ENCODE measurements at places on chromosomes 2 and 18.

DNA sequence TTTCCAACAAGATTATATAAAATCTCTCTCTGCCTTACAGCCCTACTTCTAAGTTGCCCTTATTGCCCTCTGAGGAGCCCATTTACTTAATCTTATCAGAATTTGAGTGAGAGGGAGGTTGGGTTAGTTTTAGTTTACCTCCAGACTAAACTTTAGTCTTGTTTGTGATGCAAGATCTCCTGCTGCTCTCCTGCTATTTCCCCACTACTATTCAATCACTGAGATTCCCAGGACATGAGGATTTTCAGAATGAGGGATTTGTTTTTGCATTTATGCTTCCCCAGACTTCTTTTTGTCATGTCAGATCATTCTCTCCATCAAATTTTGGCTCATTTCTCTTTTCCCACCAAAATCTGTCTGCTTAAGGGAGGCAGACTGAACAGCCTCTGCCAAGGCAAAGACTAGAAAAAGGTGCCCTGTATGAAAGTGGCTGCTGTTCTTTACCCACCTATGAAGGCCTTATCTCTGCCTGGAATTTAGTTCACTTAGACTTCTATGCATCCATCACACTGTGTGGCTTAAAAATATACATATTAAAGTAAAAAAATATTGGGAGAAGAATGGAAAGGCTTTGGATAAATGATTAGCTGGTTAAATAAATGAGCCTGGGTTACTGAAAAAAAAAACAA, 401.3 kb downstream of the PID1 start:
- no peak for DNase-seq

DNA sequence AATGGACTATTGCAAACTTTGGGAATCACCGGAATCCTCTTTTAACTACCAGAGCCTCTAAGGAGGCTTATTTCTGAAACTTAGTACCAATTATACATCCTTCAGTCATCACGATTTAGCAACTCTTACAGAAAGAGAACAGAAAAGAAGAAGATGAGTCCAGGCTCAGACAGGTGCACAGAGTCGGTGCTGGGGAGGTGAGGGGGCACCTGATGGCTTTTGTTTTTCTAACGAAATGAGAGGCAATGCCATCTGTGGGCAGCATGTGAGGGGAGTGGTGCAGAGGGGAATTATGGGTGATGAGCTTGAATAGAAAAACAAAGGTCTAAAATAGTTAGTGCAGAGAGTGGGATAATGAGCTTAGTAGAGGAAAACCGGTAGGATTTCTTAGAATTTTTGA, 522.6 kb downstream of the CMPK2 start:
- DNase-seq: no peak

- no peak for DNase-seq
Observed at GRCh38 chr2:157438863-157439823, 4.7 kb downstream of the CYTIP start.

DNA sequence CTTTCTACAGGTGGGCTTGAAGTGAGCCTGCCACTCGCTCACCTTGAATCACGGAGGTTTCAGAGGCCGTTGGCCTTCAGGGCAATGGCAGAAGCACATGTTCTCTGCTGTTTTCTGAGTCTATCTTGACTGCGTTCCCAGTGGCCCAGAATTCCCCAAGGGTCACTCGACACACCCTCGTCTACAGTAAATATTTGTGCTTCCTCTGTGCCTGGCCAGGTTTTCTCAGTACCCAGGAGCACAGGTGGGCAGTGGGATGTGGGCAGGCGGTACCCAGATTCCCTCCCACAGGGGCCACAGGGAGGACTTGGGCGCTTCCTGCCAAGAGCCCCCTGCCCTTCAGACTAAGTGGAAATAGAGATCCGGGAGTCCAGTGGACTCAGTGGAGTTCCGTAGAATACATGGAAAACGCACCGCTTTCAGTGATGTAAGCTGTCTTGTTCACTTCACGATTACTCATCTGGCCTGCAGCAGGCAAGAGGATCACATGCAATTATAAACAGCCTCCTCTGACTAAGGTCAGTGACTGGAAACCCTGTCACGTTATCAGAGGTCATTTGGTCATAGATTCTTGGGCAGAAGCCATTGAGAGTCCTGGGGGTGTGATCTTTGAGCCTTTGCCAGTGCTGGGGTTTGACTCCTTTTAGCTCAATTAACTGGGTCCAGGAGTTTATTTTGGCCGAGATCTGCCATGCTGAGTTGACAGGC, 179.8 kb downstream of the NEDD4L start:
- no peak for DNase-seq

DNA sequence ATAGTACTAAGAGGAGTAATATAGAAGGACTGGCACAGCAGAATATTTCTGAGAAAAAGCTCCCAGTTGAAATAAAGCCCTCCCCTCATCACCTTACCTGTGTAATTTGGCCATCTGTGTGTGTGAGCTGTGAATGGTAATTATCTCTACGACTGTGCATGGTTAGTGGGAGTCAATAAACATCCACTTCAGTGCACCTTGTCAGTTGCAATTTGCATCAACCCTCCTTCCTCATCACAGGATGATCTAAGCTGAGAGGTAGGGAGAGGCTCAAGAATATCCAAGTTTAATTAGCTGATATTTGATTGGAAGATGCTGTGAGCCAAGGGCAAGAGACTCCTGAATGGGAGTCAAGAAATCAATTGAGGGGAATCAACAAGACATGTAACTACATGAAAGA, 694.9 kb upstream of the KLHL29 start:
- no peak for DNase-seq

- DNase-seq: no peak
Observed at GRCh38 chr2:162315938-162316337, 2.5 kb downstream of the IFIH1 start.

- DNase-seq: no peak
Observed at GRCh38 chr2:202612145-202612544, 22.6 kb upstream of the FAM117B start.

GRCh38 chr2:33419581-33420200, 56.8 kb upstream of the RASGRP3 start:
- no peak for DNase-seq

GRCh38 chr2:123916051-123916450, 109.0 kb upstream of the CNTNAP5 start:
- no peak for DNase-seq

DNA sequence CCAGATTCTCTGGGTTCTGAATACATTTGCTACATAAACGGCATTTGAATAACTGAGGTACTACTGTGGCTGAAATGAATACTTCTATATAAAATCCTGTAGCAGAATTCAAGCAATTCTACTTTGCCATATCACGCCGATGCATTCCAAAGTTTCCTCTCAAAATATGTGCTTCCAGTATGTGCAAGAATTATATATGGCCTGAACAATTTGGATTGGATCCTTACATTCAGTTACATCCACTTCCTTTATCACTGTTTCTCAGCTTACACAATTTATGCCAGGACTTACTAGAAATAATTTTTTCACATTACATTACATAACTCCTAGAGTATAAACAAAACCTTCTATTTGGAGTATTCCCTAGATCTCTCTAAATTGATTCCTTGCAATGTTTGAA, 46.3 kb upstream of the STAT4 start:
- no peak for DNase-seq

DNA sequence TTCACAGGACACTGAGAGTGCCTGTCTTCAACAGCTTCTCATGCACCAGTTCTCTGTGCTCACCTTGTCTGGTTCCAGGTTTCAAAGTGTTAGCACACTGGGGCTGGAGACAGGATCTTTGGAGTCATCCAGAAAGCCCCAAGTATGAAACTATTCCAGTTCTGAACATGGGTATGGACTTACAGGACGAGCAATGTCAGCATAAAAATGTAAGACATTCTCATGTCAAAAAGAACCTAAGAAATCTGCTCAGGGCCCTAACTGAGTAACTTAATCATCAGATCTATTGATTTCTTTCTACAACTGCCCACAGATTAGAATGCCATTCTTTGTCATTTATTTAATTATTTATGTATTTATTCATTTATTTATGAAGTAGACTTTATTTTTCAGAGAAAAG, 184.5 kb downstream of the AGPS start:
- DNase-seq: no peak
